Mesenteric fat pad (tissue), 1 donor: ENCODE measurements at places on chromosomes 13 and 19.

GRCh38 chr19:55345818-55346724 lies 6.4 kb downstream of the KMT5C start:
- no peak for DNase-seq

GRCh38 chr13:113123226-113124201 lies 915 bp downstream of the F10 start:
- peak; percentile 90 for DNase-seq

- DNase-seq: no peak
These were observed 53.0 kb downstream of the GGACT start for GRCh38 chr13:100535426-100536135.

DNA sequence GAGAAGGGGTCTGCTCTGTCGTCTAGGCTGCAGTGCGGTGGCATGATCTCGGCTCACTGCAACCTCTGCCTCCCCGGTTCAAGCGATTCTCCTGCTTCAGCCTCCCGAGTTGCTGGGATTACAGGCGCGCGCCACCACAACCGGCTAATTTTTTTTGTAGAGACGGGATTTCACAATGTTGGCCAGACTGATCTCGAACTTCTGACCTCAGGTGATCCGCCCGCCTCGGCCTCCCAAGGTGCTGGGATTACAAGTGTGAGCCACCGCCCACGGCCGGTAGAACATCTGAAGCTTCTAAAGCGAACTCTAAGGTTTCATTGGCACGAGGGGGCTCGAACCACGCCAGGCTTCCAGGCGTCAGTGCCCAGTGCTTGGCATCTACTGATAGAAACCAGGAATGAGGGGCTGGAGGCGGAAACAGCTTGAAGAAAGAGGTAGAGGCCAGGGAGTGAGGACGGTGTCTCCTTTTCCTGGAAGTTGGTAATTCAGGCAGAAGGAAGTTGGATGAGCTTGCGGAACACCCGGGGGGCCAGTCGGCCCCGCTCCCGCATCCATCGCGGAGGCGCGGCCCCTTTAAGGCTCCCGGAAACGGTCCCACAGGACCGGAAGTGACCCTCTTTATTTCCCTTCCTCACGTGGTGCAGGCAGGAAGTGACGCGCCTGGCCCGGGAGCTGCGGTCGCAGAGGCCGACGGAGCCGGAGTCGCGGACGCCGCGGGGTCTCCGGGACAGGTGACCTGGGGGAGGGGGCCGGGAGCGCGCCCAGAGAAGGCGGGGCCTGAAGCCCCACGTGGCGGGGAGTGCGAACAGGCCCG lies at the start of gene CCDC9:
CCDC9 (plus strand) TSS at position 647 of the 814 bp plus-strand sequence. CDS start 1,876 bp downstream, outside the sequence.
- DNase-seq: peak; percentile 99

DNA sequence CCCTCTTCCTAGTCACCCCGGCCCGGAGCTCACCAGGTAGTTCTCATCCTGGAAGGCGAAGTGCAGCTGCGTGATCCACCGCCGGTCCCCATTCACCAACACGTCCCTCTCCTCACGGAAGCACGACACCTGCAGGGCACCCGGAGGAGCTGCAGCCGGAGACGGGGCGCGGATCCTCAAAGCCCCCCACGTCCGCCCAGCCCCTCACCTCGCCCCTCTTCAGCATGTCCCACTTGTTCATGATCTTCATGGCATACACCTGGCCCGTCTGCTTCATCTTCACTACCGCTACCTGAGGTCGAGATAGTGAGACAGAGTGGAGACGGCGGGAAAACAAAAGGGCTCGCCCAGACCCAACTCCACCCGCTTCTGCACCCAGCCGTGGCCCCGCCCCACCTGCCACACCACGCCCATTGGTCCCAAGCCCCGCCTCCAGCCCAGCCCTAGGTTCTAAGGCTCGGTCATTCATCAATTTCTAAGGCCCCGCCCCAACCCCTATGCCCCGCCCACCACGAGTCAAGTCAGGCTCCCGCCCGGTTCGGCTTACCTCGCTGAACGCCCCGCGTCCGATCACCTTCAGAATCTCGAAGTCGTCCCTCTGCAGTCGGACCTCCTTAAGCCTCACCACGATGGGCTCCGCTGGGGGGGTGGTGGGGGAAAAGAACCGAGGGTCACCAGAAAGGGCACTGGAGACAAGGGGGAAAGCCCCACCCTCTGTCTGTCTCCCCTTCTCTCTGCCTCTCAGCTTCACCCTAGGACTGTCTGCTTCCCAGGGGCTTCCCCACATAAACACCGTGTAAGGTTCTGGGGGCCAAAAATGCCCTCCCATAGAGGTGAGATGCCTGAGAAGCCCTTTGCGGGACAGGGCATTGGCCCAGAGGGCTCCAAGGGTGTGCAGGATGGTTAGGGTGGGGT lies 2.8 kb downstream of the DMPK start:
- peak; percentile 93 for DNase-seq
